ENCODE measurements at places on chromosomes 12 and 14. TPM values are rescaled to one million over a fixed set of nuclear protein-coding genes. Genes with fewer than 3 reads are reported as not detected.
A peak's percentile ranks its signal among the peaks of the same experiment; 100 is the strongest.

The AGAP2 gene
- total RNA-seq: 0.43 TPM

The PLEKHD1 gene
- not detected for total RNA-seq

The ANG gene
- 1.7 TPM for total RNA-seq

The SPIC gene
- not detected for total RNA-seq

The PIWIL1 gene
- total RNA-seq: not detected

DNA sequence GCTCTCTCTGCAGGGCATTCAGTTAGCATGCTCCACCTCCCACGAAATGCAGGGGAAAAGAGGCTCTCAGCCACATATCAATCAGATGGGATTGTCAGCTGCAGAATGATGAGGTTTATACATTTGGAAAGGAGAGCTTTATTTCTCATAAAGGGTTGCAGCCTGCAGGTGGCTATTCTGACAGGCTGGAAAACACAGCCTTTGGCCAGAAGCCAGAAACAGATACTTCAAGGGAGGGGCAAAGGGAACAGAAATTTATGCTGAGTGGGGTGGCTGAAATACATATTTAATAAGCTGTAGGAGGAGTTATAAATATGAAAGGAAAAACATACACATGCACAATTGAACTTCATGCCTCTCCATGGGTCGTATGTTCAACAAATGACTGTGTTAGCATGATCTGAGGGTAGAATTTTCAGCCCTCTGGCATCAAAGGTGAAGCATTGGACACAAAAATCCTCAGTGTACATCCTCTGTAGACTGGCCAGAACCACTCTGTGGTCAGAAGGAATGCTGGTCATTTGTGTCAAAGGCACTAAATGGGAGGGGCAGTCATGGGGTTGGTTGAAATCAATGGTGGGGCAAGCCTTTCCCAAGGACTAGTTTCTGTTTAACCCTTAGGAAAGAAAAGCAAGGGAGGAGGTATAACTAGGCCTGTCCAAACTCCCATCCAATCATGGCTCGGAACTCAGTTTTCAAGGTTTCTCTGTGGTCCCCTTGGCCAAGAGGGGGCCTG lies 62.4 kb downstream of the TMX1 start:
- DNase-seq: peak; percentile 65

GRCh38 chr12:47155457-47156166 lies 75.9 kb upstream of the AMIGO2 start:
- DNase-seq: peak; percentile 30

- no peak for DNase-seq
Observed at GRCh38 chr12:117842630-117843029, 126.2 kb downstream of the KSR2 start.

- DNase-seq: peak; percentile 2
Observed at GRCh38 chr12:5014269-5014668, 29.4 kb upstream of the KCNA5 start.

GRCh38 chr12:6843118-6843902 lies 2.6 kb downstream of the GNB3 start:
- DNase-seq: no peak

DNA sequence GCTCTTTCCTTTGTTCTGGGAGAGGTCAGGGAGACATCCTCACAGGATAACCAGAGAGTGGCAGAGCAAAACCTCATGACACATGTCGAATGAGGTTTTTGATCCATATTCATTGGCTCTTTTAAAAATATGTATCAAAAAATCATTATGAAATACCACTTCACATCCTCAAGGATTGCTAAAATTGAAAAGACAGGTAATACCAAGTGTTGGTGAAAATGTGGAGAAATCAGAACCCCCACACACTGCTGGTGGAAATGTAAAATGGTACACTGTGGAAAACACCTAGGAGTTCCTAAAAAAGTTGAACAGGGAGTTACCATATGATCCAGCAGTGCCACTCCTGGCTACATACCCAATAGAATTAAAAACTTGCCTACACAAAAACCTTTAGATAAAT lies 107.8 kb upstream of the ARID2 start:
- DNase-seq: no peak

DNA sequence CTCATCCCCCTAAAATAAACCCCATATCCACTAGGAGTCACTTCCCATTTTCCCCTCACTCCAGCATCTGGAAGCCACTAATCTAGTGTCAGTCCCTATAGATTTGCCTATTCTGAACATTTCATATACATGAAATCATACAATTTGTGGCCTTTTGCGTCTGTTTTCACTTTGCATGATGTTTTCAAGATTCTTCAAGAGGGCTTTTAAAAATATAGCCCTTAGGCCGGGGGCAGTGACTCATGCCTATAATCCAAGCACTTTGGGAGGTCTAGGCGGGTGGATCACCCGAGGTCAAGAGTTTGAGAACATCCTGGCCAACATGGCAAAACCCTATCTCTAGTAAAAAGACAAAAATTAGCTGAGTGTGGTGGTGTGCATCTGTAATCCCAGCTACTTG lies 104.7 kb downstream of the VEZT start:
- DNase-seq: peak; percentile 95

DNA sequence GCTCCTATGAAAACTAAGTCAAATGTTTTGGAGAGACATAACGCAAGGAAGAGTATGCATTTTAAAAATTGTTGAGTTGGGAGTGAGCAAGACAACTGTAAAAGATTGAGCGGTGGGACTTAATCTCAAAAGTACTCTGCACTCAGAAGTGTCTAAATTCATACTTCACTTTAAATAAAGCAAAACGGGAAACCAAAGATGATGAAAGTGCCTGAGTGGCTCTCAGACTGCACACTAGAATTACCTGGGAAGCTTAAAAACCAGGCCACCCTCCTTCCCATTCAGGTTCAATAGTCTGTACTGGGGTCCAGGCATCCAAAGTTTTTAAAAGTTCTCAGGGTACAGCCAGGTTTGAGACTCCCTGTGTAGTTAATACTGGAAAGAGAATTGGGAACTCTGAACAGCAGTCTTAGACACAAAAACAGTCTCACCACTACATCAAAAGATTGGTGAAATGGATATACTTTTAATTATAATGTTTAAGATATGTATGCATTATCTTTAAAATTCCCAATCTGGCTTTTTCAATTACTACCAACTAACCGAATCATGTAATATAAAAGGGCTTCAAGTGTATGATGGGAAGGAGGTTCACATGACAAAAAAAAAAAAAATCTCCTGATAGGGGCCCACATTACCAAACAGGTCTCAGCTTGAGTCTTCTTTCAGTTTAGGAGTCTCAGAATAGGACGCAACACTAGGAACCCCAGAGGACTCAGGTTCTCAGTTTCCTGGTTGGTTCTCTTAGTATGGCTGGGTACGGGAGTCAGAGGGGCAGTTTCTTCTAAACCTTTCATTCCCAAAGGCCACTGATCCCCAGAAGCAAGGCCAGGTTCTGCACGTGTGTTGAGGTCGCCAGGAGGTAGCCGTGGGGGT lies 1.0 kb downstream of the HOMEZ start:
- DNase-seq: peak; percentile 39

DNA sequence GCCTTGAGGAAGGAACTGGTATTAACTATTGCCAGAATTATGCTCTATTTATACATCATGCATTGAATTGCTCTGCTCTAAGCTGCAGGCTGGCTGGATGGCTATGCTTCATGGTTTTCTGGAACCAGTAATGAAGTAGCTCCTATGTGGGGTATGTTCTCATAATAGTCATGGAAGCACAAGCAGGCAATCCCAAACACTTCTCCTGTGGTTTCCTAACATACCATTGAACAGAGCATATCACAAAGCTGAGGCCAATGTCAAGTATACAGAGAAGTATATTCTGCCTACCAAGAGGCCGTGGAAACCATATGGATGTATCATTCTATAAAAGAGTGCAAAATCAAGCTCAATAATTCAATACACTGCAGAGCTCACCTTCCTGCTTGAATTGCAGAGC lies 1752.4 kb upstream of the FLRT2 start:
- peak; percentile 14 for DNase-seq

GRCh38 chr12:94700662-94701061 lies 50.3 kb upstream of the TMCC3 start:
- DNase-seq: no peak

- DNase-seq: no peak
Observed at GRCh38 chr14:73243341-73243740, 6.0 kb downstream of the PAPLN start.

DNA sequence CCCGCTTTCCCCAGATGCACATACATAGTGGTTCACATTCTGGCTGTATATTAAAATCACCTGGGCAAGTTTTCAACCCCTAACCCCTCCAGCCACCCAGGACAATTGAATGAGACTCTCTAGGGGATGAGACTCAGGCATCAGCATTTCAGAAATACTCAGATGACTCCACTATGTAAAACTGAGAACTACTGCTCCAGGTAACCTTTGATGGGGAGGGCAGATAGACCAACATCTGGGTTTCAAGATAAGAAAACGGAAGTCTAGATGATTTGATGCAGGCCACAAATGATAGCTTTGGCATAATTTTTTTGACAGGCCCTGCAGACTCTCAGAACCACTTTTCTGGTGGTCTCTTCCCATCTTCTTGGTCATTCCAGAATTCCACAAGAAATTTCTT lies 341.1 kb downstream of the EMP1 start:
- no peak for DNase-seq
